Ammon's horn (tissue), 1 donor: ENCODE measurements at places on chromosomes 1 and 21.
A peak's percentile ranks its signal among the peaks of the same experiment; 100 is the strongest.

GRCh38 chr1:46606255-46606965 lies 2.3 kb upstream of the MKNK1 start:
- no peak for DNase-seq

- DNase-seq = no peak
Observed at GRCh38 chr1:109926662-109927300, 16.1 kb downstream of the CSF1 start.

GRCh38 chr1:200889571-200889970 lies 5.1 kb upstream of the INAVA start:
- DNase-seq = no peak

DNA sequence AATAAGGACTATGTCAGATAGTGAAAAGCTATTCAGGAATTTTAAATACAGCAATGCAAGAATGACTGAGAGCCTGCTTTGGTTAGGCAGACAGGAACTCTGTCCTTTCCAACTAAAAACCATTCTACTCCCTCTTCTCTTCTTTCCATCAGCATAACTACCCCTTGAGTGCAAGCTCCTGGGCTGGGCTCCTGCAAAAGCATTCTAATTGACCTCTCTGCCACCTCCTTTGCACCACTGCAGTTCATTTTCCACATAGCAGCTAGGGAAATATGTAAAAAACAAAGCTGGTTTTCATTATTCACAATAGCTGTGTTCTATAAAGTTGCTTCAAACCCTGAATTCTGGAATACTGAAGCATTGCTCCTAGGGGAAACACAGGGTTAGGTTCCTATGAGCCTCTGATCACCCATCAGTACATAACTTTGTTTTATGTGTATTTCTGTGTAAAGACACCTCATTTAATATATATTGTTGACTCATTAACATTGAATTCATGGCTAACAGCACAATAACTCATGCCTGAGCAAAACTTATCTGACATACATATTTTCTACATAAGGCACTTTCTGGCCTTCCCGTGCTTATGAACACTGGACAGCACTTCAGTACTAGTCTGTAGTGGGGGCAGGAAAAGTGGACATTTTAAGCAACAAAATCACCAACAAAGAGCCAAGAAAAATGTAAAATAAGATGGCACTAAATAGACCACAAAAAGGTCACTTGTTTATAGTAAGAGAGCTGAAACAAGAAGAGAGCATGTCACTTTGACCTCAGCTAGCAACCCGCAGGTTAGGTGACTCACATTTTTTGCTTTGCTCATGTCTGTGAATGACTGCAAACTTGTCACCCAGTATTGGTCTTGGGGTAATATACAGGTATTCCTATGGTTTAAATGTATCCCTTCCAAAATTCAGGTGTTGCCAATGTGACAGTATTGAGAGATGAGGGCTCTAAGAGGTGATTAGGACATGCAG lies 57.9 kb upstream of the IRF2BP2 start:
- no peak for DNase-seq

DNA sequence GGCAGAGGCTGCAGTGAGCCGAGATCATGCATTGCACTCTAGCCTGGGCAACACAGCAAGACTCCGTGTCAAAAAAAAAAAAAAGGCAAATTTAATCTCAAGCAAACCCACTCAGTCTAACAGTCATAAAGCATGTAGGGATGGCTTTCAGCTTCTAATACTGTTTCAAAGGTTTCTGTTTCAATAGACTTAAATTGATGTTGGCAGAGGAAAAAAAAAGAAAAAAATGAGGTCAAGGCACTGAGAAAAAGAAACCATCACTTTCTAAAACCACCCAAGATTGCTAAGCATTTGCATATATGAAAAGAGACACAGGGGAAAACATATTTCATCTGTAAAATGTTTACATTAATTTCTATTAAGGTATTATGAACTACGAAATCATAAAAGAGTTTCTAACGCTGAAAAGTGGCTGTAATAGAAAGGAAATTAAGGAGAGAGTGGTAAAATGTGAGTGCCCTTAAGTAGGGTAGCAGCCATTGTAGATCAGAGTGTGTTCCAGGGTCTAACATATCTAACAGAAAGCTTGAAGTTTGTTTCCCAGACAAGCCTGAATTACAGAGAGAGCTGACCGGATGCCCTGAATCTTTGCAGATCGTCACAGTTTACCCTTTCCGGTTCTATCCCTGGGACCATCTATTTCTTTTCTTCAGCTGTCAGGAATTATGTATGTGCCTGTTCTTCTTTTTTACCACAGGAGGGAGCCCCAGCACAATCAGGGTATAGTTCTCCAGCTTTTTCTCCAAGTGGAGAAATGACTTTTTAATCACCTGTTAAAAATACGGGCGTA lies 70.0 kb downstream of the PLD5 start:
- peak; percentile 67 for DNase-seq

- DNase-seq = no peak
Observed at GRCh38 chr1:168512864-168513595, 30.8 kb downstream of the XCL2 start.

- DNase-seq = no peak
Observed at GRCh38 chr1:36322786-36323635, 434 bp downstream of the EVA1B start.

- no peak for DNase-seq
Observed at GRCh38 chr21:34609933-34610549, 4.9 kb downstream of the RCAN1 start.

- DNase-seq = no peak
Observed at GRCh38 chr1:48728584-48728983, 48.1 kb downstream of the BEND5 start.
